Stimulated activated CD4-positive, alpha-beta T cell treated with anti-CD3 and anti-CD28 coated beads, Interleukin-1b, Interleukin-23, amount 100 ng/mL, for 1 hour (primary cell): ENCODE measurements at places on chromosomes 5 and 9.

DNA sequence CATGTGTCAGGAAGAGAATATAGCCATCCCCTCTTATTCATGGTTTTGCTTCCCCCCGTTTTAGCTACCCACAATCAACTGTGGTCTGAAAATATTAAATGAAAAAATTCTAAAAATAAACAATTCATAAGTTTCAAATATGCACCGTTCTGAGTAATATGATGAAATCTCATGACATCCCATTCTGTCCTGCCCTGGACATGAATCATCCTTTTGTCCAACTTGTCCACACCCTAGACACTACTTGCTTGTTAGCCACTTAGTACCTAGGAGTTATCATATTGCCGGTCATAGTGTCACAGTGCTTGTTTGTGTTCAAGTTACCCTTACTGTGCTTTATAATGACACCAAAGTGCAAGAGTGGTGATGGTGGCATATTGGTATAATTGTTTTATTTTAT is 113.5 kb downstream of the CAAP1 start:
- no peak for DNase-seq

- no peak for DNase-seq
Observed at GRCh38 chr5:149740866-149741459, 10.9 kb downstream of the PPARGC1B start.

GRCh38 chr5:82640916-82641315 is 362.8 kb upstream of the RPS23 start:
- DNase-seq = no peak

DNA sequence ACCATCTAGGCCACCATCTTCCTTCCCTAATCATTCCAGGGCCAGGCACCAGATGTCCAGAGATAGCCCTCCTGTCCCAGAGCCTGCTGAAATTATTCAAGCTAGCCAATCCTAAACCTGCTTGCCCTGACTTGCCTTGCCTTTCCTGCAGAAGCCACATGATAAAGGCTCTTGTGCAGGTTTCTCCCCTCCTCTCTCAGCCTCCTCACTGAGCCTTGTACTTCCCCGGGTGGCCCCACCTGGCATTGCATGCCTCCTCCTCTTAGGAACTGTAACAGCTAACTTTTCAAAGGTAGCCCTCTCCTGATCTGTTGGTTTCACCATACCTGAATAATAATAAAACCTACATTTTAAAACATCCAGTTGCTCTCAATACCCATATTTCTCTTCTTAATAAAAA is 42.6 kb downstream of the DIRAS2 start:
- no peak for DNase-seq

DNA sequence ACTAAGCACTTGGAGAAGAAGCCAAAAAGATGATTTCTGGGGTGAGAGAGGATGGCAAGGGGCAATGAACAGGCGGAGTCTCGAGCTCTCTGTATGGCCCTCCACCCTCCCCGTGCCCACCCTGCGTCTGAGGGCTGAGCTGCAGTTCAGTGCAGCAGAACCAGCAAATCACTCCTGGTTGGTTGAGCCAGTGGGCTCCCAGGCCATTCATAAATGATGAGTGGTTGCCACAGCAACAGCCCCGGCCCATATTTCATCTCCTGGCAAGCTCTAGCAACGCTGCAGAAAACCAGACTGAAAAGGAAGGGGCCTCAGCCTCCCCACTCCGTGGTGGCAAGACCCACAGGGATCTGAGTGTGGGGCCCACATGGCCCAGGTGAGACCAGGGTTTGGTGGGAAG is 93.8 kb upstream of the PPP1R26 start:
- DNase-seq = no peak

DNA sequence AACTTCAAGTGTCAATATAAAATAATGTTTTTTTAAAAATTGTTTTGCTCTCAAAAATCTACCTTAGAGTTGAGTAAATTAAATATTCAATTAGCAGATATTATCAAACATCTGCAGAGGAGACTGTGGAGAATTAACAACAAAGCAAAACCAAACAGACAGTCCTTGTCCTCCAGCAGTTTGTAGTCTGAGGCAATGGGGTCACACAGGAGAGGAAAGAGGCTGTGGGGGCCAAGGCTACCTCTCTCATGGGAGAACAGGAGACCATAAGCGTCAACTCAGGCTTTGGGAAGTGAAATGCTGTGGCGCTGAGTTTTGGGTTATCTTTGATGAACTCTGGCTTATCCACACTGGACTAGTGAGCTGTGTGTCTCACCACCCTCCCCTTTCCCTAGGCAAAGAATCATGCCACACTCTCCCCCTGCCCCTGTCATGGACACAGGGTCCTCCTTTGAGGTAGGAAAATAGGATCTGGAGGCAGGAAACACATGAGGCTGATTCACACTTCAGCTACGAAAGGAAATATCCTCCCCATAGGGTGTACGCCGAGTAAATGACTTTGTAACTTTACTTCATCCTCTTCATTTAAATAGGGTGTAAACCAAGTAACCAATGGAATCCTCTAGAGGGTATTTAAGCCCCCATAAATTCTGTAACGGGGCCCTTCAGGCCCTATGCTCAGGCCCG is 152.7 kb downstream of the FSTL4 start:
- DNase-seq = no peak

DNA sequence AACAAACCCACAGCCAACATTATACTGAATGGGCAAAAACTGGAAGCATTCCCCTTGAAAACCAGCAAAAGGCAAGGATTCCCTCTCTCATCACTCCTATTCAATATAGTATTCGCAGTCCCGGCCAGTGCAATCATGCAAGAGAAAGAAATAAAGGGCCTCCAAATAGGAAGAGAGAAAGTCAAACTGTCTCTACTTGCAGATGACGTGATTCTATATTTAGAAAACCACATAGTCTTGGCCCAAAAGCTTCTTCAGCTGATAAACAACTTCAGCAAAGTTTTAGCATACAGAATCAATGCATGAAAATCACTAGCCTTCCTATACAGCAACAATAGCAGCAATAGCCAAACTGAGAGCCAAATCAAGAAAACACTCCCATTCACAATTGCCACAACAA is 333.7 kb upstream of the EDIL3 start:
- no peak for DNase-seq

DNA sequence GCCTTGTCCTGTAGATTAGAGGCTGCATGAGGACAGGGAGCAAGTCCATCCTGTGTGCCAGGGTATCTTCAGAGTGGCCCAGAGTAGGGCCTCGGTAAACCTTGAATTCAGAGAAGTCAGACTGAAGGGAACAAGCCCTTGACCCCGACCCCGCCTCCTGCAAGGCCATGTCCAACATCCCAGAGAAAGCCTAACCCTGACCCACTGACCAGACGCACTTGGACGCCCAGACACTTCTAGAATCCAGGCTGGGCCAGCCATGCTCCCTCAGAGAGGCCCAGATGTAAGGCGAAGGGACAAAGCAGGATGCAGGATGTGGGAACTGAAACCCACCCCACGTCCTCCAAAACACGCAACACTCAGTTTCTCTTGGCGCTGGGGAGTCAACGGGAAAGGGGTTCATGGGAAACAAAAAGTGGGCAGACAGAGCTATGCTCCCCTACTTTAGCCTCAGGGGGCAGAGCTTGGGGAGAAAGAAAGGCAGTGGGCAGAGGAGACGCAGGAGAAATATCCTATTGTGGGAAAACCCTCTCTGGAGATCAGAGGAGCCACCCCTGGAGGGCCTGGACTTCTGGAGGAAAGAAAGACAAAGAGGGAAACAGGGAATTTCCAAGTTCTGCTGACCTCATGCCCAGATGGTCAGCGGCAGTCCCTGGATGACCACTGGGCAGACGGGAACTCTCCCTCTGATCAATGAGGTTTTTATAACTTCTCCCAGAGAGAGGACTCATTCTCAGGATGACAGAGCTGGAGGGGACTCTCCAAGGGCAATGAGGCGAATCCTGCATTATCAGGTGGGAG is 13.0 kb downstream of the TNIP1 start:
- DNase-seq = no peak

GRCh38 chr5:33738967-33739366 is 152.8 kb downstream of the ADAMTS12 start:
- DNase-seq = no peak

DNA sequence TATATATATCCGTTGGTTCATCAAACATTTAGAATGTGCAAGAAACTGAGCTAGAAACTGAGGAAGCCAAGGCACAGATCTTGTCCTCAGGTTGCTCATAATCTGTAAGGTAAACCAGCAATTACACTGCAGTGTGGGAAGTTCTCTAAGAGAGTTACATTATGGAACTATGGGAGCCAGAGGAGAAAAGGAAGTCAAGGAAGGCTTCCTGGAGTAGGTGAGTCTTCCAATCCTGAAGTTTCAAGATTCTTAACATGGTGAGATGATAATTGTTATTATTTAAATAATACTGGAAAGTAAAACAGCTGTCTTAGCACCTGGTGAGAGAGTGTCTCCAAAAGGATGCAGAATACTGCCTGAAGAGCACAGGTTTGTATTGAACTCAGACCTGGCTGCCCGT is 44.2 kb downstream of the PDE6A start:
- DNase-seq = no peak

- no peak for DNase-seq
Observed at GRCh38 chr5:56142614-56143372, 90.3 kb downstream of the ANKRD55 start.

GRCh38 chr5:96601715-96602244 is 60.4 kb upstream of the CAST start:
- DNase-seq = peak; percentile 23

DNA sequence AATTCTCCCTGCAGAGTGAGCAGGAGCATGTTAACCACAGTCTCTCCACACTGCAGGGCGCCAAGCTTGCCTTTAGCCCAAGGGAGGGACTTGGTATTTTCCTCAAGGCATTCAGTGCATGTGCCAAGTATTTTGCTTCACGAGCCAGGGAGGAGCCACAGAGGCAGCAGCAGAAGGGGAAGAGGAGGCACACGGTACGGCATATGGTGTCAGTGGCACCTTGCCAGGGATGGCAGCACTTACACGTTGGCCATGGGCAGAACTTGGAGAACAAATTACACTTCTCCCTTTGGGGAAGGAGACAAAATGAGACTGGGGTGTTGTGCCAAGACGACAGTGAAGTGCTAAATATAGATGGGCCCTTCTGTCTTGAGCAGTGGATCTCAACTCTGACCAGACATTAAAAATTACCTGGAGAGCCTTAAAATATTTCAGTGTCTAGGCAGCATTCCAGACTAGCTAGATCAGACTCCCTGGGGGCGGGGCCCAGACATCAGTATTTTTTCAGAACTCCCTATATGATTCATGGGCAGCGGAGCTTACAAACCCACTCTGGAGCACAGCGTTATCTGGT is 155.8 kb downstream of the DRD1 start:
- DNase-seq = no peak

GRCh38 chr5:178318893-178319292 is 86.3 kb upstream of the PHYKPL start:
- no peak for DNase-seq
